ENCODE measurements at places on chromosomes 16 and 17.

DNA sequence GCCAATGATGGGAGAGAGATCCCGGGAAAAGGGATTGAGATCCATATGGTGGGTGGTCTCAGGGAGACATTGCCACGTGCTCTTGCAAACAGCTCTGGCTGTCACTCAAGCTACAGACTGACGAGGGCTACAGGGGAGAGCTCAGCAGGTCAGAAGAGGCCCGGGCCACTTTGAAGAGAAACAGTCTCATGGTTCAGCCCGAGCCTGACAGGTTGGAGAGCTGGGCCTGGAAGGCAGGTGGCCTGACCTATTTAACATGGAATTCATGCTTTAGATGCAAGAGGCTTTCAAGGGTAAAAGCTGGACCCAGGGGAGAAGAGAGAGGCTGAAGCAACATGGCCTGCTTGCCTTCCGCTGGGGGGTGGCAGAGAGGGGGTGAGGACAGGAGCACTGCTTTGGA, 81.0 kb upstream of the BRD7 start:
- DNase-seq: no peak

DNA sequence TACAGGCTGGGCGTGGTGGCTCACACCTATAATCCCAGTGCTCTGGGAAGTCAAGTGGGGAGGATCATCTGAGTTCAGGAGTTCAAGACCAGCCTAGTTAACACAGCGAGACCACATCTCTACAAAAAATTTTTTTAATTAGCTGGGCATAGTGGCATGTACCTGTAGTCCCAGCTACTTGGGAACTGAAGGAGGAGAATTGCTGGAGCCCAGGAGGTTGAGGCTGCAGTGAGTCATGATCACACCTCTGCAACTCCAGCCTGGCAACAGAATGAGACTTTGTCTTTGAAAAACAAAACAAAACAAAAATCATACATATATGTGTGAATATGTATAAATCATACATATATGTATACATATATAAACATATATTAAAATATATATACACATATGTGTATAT, 54.1 kb upstream of the MARCHF10 start:
- no peak for DNase-seq

DNA sequence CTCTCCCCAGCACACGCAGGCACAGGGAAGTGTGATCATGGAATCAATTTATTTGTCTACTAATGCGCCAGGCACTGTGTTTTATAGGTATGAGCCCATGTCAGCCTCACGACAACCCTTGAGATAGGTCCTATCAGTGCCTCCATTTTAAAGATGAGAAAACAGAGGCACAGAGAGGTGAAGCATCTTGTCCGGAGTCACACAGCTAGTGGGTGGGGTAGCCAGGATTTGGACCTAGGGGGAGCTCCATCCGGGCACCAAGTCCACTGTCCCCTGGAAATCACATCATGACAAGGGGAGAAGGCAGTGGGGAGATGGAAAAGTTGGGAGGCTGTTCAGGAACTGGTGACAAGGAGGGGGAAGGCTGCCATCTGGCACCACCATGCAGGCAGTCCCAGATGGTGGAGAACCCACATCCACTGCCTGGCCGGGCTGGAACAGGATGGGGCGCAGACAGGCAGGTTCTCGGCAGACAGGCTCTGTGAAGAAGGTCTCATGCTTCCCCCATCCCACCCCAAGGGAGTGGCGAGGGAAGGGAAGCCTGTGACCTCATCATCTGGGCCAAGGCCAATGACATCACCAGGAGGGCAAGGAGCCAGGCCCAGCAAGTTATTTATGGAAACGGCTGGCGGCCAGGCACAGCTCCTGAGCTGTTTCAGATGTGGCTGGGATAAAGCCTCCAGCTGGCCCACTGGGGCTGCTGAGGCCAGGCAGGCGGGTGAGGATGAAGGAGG, 126.0 kb upstream of the SDK2 start:
- peak; percentile 21 for DNase-seq

DNA sequence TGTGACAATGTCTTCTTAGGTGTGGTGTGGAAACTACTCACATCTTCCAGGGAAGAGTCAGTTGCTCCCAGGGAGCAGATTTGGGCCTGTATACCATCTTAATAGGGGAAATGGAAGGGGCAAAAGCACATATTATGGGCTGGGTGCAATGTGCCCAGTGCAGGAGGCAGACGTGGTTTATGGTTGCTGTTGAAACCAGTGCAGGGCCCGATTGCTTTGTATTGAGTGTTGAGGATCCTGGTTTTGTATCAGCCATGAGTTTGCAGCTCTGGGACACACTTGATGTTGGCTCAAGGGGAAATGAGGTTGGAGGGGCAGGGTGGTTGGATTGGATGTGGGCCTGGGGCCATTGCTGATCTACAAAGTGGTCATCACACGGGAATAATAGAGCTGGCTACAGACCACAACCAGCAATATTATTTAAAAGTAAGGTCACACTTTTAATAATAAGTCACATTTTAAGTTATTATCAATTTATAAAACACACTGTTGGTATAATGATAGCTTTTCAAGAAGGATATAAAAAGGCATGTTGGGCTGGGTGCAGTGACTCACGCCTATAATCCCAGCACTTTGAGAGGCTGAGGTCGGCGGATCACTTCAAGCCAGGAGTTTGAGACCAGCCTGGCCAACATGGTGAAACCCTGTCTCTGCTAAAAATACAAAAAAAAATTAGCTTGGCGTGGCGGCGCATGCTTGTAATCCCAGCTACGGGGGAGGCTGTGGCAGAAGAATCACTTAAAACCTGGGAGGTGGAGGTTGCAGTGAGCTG, 302.4 kb downstream of the SEC14L1 start:
- DNase-seq: no peak

DNA sequence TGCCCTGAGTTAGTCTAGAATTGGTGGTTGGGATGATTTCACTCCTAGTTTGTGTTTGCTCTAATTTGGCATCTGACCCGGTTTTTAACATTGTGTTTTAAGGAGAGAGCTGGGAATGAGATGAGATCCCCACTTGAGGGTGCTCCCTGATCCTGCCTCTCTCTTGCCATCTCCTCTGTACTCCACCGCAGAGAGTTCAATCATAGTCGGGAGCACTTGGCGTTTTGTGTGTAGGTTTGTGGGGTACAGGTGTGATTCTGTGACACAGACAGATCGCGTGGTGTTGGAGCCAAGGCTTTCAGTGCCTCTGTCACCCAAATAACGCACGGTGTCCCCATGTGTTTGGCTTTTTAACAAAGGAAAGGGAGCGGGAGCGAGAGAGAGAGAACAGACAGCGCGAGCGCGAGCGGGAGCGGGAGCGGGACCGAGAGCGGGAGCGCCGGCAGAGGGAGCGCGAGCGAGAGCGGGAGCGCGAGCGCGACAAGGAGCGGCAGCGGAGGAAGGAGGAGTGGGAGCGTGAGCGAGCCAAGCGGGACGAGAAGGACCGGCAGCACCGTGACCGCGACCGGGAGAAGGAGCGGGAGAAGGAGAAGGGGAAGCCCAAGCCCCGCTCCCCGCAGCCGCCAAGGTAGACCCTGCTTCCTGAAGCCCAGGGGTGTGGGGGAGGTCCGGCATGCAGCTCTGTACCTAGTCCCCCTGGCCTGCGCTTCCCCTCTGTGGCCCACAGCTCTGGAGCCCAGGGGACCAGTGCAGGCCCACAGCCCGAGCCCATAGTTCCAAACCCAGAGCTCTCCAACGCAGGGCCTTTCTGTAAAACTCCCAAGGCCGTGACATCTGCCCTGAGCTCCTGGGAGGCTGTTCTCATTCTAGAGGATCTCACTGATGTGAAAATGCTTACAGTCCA, 27.2 kb upstream of the IL17C start:
- no peak for DNase-seq

DNA sequence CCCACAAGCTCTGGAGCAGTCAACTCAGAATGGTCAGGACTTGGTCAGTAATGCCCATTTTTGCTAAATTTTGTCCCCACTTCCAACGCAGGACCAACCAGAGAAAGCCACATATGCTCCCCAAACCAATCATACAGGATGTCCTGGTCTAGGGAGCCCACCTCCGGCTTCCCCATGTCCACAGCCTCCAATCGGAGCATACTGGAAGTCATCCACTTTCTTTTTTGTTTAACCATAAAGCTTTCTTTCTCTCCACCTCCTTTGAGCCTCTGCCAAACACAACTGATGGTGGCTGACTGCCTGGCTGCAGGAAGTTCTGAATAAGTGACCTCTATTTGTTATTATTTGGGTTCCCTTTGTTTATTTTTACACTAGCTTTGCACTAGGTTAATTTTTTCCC, 549.1 kb downstream of the WWOX start:
- DNase-seq: no peak

- DNase-seq: no peak
These were observed 258.6 kb upstream of the FOXF1 start for GRCh38 chr16:86251682-86252081.

DNA sequence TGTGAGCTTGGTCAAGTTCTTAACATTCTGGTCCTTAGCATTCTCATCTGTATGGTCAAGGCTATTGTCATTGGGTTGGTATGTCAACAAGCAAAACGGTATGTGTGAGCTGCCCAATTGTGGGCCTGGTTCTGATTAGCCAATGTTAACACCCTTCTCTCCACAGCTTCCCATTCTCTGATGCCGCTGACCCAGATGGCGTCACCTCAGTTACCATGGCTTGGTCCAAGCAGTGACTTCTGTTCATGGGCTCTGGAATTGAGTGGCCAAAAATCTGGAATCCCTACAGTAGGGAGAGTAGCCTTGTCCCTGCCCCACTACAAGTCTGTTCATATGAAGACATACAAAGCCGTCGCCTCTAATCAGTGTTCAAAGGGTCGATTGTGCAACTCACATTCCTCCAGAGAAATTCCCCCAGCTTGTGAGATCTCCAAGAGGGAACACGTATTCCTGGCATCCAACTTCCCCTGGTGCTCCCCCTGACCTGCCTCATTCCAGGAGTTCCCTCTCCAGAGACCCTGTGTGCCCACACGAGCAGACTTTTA, 15.8 kb downstream of the TMEM98 start:
- no peak for DNase-seq

- DNase-seq: no peak
These were observed 19.9 kb upstream of the UBE2G1 start for GRCh38 chr17:4386406-4386805.

- DNase-seq: peak; percentile 55
These were observed 49.8 kb downstream of the IRF8 start for GRCh38 chr16:85948616-85949265.

- DNase-seq: no peak
These were observed 1452.7 kb upstream of the CDH8 start for GRCh38 chr16:63488955-63489354.

DNA sequence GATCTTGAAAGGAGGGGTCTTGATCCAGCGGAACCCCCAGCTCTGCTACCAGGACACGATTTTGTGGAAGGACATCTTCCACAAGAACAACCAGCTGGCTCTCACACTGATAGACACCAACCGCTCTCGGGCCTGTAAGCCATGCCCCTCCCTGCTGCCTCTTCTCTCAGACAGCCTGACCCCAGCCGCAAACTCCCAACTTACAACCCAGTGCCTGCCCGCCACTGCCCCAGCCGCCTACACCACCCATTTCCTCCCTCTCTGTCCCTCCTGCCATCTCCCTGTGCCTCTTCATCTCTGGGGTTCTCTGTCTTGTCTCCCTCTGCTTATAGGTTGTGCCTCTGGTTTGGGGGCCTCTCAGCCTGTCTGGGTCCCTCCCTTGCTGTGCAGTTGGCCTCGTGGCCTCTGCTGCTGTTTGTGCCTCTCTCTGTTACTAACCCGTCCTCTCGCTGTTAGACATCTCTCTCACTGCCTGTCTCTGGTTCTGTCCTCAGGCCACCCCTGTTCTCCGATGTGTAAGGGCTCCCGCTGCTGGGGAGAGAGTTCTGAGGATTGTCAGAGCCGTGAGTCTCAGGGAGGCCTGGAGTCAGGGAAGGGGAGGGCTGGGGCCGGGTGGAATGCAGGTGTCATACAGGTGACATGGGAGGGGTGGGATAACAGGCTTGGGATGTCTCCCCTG, 9.6 kb downstream of the ERBB2 start:
- DNase-seq: no peak

DNA sequence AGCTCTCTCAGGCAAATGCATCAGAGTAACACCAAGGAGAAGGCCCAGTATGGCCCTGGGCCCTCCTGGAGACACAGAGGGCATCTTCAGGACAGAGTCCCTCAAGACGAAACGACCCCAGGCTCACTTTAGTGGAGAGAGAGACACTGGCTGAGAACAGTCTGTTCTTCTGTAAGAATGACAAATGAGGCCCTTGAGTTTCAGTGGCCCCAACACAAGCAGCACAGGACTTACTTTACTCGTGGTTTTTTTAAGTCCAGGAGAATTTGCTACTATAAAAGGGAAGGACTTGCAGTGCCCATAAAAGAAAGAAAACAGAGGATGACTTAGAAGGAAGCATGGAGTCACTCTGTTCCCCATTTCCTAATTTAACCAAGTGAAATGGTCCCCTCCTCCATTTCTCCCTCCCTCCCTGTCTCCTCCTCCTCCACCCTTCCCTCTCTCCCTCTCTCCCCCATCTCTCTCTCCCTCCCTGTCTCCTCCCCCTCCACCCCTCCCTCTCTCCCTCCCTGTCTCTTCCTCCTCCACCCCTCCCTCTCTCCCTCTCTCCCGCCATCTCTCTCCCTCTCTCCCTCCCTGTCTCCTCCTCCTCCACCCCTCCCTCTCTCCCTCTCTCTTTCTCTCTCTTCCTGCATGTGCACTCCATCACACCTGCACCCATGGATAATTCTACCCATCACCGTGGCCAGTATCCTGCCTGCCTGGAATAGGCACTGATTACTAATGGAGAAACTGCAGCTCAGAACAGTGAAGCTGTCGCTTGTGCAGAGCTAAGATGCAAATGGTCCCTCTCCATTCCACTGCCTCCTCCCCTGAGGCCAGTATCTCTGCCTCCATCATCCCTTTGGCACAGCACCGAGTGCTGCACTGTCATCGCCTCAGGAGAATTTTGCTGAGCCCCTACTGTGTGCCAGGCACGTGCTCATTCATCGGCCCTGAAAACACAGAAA, 47.3 kb upstream of the RBFOX3 start:
- DNase-seq: no peak

DNA sequence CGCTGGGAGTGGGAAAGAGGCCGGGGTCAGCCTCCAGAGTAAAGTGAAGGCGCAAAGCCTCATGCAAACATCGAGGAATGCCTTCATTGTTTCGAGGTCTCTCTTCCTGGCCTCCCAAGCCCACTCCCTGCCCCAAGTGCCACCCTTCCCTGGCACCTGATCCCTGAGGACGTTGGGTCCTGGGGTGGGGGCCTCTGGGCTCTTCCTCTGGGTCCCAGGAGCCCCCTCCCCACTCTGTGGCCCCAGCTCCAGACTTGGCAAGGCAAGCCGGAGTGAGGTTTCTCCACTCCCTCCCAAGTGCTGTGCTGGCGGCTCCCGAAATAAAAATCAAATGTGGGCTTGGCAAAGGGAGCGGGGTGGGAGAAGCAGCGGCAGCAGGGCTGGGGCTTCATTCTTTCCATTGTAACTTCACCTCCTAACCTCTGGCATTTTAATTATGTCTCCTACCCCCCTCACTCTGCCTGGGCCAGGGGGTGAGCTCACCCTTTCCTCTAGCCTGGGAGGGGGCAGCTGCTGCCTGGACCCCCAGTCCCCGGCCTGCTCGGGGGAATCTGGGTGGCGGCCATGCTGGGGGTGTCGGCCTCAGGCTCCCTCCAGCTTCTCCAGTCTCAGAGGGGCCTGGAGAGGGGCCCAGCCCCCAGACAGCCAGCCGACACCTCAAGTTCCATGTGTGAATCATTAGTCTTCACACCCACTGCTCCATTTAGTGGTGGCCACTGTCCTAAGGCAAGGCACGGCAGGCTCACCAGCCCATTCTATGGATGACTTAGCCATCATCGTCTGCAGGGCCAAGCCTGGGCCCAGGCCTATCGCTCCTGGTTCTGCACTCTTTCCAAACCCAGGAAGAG, 14.6 kb upstream of the TMEM92 start:
- no peak for DNase-seq
